ENCODE measurements at places on chromosomes 12 and 14.

- no peak for DNase-seq
Measured at GRCh38 chr12:168763-169525, 45.0 kb downstream of the SLC6A12 start.

- DNase-seq = no peak
Measured at GRCh38 chr12:2083561-2083960, 30.8 kb downstream of the CACNA1C start.

DNA sequence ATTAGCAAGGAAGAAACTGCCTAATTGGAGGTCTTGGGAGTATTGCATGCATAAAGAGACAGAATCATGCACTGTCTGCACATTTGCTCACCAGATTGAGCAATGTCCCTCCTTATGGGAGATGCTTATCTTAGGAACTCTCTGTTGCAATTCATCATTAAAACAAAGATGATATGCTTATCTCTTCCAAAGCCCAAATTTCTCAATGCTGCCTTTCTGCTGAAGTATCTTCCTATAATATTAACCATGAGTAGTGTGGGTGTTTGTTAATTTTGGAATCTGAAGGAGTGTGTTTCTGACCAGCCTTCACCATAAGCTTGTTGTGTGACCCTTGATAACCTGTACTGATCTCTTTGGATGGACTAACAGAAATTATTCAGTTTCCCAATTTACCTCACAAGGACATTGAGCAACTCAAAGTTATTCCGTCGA, 1257.6 kb upstream of the FLRT2 start:
- DNase-seq = no peak

- no peak for DNase-seq
Measured at GRCh38 chr14:38930022-38930421, 173.0 kb downstream of the SEC23A start.

DNA sequence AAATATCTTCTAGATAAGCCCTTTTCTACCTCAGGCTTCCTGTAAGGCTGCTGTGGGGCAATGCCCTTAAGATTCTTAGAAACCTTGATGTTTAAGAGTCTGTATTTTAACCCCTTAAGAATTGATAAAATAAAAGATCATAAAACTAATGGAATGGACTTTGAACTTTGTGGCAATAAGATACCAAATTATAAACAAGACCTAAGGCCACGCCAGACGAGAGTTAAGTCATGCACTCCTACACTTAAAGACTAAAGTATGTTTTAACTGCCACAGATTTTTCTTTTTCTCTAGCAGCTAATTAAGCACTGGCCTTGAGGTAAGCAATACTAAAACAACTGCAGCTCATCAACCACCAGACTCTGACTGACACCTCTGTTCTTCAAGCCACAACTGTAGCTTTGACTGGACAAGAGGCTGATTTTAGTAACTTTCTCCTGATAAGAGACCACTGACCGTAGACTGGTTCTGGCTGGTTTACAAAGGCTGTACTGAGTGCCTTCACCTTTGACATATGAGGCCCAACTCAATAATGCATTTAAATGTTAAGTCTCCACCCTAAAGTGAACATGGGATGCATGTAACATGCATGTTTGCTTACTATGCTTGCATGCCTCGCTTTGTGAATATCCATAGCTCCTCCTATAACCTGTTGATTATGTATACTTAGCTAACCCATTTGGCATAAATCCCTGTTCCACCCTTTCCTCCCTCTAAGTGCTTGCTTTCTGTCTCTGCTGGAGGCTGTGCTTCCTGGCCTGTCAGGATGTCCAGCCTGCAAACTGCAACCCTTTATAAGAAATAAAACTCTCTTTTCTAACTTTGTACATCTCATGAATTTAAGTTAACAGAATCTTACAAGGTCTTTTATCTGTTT, 71.9 kb downstream of the KLHL28 start:
- DNase-seq = no peak

DNA sequence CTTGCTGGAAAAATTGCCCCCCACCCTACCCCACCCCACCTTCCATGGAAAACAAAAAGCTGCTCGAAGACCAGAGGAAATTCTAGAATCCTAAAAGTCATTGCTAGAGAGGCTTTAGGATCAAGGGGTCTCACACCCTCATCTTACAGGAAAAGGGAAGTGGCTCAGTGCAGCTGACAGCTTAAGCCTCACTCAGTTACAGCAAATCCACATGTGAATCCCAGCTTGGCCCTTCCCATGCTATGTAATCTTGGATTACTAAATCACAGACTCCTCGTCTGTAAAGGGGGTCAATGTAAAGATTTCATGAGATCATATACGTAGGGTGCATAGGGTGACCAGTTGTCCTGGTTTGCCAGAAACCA, 25.9 kb downstream of the CMKLR1 start:
- DNase-seq = no peak

DNA sequence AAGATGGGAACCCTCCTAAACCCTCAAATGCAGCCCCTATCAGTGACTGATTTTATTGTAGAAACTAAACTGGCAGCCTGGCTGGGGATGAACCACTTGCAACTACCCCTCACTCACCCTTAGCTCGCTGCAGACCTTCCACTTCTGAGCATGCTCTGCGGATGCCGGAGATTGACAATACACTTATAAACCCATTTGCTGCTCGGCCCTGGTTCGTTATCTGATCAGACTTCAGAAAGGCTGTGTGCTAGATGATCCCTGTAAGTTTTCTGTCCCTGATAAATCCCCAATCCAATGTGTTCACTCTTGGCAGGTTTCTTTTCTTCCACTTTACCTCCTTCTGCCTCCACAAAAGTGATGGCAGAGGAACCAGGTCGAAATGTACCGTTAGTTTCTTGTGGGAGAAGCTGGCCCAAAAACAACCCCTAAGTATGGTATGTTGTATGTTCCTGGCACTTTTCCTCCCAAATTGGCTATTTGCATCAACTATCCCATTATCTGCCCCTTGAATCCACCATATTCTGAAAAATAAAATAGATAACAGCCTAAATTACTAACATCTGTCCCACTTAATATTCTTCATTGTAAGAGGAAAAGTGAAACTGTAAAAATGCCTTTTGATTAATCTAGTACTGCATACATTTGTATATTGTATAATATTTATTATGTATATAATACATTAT, 18.8 kb downstream of the RPH3A start:
- DNase-seq = no peak

GRCh38 chr12:117069101-117069797, 30.0 kb downstream of the TESC start:
- DNase-seq = no peak

GRCh38 chr14:22803687-22803974, 11.6 kb downstream of the SLC7A7 start:
- no peak for DNase-seq

- DNase-seq = no peak
Measured at GRCh38 chr14:99267837-99268781, 3.9 kb downstream of the BCL11B start.

DNA sequence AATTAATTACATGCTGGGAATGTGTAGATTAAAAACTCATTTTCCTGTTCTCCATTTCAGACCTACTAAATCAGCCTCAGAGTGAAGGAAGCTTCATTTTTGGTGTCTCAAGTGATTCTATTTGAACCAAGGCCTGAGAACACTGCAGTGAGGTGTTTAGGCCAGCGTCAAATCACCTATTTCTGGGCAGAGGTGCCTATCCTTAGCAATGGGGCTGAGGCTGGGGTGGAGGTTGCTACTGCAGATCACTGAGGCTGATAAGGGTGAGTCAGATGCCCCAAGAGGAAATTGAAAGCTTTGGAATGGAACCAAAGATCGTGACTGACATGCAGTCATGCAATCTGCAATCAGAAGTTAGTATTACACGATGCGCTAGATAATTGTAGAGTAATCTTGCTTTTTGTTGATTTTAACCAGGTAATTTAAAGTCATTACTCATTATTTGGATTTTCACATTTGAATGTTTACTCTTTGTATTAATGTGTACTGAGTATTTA, 4.4 kb downstream of the TXNRD1 start:
- DNase-seq = no peak

DNA sequence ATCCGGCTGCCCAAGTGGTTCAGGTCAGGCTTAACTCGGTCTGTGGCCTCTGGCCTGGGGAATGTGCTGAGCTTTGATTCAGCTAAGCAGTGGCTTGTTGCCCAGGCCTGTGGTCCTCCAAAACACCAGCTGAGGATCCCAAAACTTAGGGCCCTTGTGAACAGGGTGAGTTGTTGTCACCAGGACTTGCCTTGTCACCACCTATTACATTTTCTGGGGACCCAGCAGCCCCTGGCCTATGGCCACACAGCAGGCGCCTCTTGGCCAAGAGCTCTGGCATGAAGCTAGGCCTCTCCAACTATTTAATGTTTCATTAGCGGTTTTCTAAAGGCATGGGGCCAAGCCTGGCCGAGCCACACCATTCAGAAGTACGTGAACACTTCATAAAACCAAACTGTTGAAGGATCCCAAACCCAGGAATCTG, 343.7 kb downstream of the CACNA1C start:
- no peak for DNase-seq

GRCh38 chr12:49346659-49347310, at the start of gene DNAJC22:
Gene DNAJC22, plus strand, starts transcription at chr12:49346888. Its CDS starts 1,985 bp downstream, at chr12:49348873.
- no peak for DNase-seq

DNA sequence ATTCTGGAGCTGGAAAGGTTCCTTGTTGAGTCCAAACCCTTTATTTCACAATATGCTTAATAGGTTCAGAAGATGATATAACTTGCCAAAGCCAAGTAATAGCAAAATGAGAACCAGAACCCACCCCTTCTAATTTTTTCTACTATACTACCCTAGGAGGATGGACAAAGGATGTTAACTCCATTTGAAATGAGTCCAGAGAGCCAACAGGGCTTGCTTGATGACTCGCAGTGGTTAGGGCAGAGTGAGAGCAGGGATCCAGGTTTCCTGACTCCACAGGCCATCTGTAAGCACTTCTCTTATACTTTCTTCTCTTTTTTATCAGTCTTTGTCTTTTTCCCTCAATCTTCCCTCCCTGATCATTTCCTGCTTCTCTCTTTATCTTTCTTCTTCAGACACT, 668.1 kb downstream of the MED13L start:
- DNase-seq = no peak

GRCh38 chr14:54593860-54594259, 26.9 kb downstream of the SAMD4A start:
- DNase-seq = no peak

DNA sequence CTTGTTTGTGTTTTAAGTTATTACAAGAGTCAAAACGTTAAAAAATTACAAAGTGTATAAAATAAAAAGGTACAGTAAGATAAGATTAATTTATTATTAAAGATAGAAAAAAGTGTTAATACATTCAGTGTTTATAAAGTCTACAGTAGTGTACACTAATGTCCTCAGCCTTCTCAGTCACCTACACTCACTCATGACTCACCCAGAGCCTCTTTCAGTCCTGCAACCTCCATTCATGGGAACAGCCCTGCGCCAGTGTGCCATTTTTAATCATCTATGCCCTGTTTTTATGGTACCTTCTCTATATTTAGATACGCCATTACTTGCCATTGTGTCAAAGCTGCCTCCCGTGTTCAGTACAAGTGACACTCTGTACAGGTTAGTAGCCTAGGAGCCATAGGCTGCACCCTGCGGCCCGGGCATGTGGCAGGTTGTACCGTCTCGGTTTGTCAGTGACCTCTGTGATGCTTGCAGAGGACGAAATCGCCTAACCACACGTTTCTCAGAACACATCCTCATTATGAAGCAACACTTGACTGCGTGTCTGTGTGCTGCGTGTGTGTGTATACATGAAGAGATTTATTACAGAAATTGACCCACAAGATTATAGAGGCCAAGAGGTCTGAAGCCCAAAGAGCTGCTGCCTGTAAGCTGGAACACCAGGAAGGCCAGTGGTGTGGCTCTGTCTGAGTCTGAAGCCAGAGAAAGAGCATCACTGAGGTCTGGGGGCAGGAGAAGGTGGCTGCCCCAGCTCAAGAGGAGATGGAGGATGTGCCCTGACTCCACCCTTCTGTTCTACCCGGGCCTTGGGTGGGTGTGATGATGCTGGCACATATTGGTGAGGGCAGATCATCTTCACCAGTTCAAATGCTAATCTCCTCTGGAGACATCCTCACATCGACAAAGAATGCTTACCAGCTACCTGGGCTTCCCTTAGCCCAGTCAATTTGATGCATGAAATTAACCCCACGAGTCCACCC, 116.6 kb upstream of the C14orf180 start:
- DNase-seq = no peak

DNA sequence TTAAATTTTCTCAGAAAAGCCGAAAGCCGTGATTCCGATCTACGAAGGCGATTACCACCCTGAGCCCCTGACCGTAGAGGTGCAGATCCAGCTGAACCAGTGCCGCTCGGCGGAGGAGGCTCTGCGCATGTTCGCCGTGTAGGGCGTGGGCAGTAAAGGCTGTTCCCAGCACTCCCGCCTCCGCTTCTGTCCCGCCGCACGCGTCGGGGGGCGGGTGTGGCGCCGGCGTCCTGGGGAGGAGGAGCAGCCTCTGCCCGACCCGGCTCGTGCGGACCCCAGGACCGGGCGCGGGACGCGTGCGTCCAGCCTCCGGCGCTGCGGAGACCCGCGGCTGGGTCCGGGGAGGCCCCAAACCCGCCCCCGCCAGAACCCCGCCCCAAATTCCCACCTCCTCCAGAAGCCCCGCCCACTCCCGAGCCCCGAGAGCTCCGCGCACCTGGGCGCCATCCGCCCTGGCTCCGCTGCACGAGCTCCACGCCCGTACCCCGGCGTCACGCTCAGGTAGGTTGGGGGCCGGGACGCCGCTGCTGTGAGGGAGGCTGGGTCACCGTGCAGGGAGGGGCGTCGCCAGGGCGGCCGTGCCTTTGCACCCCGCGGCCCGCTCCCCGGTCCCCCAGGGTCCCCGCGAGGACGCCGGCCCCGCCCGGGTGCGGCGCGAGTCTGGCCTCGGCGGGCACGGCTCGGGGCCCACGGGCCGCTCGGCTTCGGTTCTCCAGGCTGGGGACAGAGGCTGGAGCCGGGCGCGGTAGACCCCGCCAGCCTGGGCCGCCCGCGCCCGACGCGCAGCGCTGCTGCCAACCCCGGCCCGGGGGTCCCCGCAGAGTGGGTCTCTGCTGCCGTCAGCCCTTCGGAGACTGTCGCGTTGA, at the start of gene B3GNT4:
Gene B3GNT4, plus strand, starts transcription at position 409 of the 866 bp plus-strand sequence. CDS start 910 bp downstream, outside the sequence.
- no peak for DNase-seq

GRCh38 chr14:25041898-25042297, 8.0 kb downstream of the STXBP6 start:
- no peak for DNase-seq

- DNase-seq = no peak
Measured at GRCh38 chr12:98635657-98636323, 8.8 kb downstream of the IKBIP start.

GRCh38 chr12:124422142-124422569, 127.3 kb downstream of the RFLNA start:
- no peak for DNase-seq

GRCh38 chr12:124369055-124369826, 74.3 kb downstream of the RFLNA start:
- DNase-seq = peak; percentile 88

DNA sequence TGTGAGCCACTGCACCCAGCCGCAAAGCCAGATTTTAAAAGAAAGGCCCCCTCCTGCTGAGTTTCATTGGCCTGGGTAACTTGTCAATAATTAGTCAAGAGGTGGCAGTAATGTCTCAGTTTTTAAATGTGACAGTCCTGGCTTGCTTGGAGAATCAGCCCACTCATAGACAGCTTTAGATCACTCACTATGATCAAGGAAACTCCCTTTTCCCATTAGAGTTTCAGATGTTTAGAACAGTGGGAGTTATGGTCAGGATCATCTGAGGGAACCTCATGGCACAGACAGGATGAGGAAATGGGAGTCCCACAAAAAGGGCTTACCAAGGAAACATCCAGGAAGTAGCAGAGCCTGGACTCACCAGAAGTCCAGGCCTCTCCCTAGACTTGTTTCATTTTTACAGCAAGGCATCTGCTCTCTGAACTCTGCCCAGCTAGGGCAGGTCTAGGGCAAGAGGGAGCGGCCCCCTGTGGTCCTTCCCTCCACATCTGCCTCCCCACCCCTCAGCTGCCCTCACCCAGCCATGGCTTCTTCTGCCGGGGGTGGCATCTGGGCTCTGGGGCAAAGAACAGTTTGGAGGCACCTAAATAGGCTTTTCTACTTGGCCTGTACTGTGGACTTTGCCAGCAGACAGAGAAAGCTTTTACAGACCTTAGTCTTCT, 11.2 kb downstream of the BCL2L14 start:
- peak; percentile 71 for DNase-seq
